Stimulated activated CD8-positive, alpha-beta memory T cell treated with anti-CD3 and anti-CD28 coated beads, Interleukin-2, amount 100 ng/mL, for 1 hour (primary cell): ENCODE measurements at places on chromosomes 12 and 14.

GRCh38 chr14:63504648-63505047 lies 38.5 kb downstream of the PPP2R5E start:
- no peak for DNase-seq

DNA sequence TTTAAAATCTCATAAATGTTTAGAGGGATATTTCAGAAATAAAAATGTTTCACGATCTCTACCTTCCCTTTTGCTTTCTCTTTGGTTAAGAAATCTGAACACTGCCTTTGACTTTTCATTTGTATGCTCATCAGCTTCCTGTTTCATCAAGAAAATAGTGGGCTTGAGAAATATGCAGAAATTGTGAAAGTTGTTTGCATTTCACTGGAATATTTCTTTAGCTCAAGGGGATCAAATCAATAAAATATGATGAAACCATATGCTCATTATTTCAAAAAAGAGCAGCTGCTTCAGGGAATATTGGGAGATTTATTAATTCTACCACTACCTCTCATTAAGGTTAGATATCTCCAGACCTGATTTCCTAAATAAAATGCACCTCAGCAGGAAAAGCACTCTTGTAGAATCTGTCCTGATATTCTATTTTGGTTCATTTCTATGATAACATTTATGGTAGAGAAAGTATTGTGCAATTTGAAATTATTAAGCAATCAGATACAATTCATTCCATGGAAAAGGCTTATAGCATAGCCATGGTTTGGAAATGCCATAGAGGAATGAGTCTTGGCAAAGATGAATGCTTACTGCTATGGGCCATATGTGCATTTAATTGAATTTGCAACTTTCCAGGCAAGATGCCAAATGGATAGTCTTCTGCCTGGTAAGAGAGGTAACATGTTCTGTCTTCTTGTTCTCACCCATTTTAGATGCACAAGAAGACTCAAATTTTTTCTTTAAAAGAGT lies 212.6 kb upstream of the SLC16A7 start:
- DNase-seq = no peak

DNA sequence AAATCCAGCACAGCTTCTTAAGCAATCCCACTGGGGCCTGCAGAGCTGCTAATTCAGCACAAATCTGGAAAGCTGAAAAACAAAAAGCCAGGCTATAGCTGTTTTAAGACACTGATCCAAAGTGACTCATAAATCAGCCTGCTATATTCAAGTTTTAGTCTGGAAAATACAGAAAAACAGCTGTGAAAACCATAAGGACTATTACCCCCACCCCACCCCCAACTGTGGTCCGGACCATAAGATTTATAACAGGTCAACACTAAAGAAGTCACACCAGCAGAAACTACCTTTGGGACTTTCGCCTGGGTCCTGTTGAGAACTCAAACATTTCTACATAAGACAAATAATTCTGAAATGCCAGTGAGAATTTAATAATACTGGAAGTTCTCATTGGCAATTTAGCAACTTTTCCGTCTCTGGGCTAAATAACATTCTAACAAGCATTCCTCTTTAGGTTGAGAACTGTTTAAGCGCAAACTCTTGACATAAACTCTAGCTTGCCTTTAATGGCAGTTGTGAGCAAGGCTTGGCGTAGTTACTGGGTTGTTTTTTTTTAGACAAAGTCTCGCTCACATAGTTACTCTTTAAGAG lies 3.3 kb downstream of the LRIG3 start:
- no peak for DNase-seq

- DNase-seq = peak; percentile 9
Measured at GRCh38 chr14:80930836-80931389, 10.6 kb downstream of the CEP128 start.

DNA sequence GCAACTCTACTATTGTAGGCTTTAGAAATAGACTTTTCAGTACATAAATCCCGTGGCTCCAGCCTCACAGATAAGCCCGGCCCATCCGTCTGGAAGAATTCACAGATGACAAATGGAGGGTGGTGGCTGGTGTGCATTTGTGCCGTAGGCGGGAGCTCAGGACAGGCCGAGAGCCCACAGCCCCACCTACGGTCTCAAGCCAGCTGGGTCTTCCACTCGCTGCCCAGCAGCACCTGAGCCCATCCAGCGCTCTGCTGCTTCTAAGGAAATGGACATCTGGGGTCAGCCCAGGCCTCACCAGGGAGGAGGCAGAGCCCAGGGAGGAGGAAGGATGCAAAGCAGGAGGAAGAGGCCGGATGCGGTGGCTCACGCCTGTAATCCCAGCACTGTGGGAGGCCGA lies 72.8 kb downstream of the KIF26A start:
- no peak for DNase-seq

DNA sequence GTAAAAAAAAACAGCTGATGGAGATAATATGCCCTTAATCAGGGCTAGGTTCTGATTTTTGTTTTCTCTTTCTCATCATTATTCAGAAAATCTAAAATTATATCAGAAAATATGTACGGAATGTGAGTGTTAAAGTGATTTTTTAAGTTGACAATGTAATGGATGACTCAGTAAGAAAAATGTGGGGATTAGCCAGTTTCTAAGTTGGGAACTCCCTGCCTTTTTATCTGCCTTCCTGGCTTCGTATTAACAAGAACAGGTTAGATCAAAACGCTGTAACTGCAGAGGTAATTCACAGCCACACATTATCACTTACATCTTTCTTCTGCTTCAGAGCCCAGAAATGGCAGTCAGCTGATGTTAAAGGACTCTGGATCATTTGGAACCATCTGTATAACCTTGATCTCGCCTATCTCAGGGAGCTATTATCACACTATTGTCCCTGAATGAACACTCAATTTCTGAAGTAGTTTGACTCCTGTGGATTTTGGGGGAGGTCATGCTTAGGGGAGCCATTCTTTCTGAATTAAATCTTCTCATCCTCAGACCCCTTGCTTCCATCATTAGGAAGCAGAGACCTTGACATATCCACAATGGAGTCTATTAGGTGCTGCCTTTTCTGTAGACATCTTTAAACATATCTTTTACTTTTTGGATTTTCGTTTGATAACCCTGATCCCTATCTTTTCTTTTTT lies 135.7 kb upstream of the SLC16A7 start:
- no peak for DNase-seq

DNA sequence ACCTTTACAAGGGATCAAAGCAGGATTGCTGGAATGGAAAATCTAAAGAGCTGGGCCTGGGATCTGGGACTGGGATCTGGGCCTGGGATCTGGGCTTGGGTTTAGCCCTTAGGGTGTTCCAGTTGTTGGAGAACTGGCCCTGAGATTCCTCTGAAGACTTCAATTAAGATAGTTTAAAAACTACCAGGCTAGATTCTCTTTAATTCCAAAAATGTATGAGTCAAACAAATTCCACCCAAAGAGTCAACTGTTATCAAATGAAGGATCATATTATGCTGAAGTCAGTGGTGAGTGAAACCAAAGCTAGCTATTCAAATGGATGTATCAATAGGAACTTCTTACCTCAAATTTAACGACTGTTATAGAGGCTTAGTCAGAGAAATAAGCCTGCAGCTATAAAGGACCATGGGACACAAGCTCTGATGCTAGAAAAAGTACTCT lies 40.5 kb downstream of the LIMA1 start:
- DNase-seq = no peak

DNA sequence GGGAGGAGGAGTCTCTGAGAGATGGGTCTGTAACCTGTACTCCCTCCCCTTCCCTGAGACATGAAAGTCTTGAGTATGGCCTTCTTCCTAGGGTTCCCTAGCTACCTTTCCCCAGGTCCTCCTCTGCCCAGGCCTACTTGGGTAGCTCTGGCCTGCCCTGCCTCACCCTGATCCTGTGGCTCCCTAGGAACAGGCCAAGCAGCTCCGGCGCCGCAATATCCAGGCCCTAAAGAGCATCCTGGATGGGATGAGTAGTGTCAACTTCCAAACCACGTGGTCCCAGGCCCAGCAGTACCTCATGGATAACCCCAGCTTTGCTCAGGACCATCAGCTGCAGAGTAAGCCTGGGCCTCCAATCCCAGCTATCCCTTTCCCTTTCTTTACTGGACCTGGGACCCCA lies 12.3 kb downstream of the PRPF40B start:
- DNase-seq = no peak

DNA sequence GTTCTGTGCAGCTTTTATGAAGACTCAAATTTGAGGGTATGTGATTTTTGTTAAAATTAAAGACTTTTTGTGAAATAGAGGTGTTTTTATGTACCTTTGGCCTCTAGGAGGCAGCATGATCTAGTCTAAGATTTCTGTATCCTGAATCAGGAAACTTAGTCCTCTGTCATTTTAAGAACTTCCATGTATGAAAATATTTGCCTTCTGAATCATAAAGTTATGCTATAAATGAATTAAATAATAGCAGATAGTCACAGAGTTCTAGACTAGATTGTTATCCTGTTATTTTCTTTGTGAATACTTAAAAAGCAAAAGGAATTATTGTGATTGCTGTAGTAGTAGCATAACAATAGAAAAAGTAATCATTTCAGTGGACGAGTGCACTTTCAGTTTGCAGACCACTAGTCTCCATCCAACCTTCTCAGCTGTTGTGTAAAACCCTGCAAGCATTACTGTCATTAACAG lies 56.3 kb downstream of the FGD4 start:
- no peak for DNase-seq

DNA sequence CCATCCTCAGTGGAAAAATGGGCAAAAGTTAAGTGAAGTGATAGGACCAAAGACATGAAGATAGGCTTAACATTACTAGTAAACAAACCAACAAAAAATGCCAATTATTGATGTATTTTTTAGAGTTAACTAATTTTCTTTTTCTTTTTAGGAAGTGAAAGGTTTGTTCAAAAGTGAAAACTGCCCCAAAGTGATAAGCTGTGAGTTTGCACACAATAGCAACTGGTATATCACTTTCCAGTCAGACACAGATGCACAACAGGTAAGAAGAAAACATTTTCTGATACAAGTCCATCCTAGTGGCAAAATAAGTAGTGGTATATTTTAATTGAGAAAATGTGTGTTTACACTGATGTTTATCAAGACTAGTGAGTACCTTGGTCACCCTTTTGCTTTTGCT lies 39.6 kb downstream of the LARP4 start:
- no peak for DNase-seq

DNA sequence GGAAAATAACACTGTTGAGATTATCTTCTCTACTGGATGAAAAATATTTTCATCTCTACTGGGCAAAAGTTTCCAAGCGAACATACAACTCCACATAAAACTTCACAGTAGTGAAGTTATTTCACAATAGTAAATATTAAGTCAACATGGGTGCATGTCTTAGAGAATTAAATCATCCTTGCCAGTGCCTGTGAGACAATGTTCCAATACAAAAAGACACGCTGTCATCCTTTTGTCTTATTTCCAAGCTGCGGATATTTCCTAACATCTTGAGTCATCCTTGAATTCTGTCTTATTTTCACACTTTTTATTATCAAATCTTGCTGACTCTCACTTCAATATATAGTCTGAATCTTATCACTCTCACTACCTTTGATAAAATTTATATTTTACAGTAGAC lies 142.9 kb upstream of the KITLG start:
- DNase-seq = no peak

DNA sequence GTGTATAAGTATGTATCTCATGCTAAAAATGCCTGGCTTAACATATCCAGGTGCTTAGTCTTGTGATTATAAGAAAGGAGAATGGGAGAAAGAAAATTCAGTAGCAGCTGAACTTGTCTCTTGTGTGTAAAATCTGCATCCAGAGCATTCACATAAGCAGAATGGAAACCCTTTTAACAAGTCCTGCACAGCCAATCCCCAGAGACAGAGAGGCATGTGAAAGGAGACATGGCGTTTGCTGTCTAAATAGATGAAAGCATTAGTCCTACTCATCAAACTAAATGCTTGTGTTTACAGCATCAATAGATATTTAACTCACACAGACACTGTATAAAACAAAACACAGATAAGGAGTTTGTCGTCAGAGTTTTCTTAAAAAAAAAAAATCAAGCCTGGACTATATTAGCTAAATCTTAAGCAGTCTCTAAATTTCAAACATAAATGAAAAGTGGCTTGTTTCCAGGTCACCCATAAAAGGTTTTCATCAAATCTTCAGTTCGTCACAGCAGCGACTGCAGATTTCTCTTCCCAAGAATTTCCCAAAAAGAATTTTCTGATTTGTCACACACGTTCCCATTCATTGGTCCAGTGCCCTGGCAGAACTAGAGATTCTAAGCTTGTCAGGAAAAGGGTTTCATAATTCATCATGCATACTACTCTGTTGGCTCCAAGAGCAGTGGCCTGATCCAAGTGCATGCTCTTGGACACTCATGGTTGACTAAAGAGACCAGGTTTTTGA lies 249.2 kb downstream of the BTG1 start:
- no peak for DNase-seq

GRCh38 chr12:40911676-40912075 lies 219.4 kb downstream of the CNTN1 start:
- DNase-seq = no peak

DNA sequence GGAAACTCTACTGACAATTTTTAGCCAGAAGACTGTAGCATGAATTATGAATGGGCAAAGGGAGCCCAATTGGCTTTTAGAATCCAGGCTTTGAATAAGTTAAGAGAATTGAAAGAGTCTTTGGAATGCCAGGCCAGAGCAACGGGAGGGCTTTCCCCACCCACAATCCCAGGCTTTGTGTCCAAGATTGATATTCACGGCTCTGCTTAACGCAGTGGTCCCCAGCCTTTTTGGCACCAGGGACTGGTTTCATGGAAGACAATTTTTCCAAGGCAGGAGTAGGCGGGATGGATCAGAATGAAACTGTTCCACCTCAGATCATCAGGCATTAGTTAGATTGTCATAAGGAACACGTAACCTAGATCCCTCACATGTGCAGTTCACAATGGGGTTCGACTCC lies 79.6 kb downstream of the EPS8 start:
- no peak for DNase-seq

DNA sequence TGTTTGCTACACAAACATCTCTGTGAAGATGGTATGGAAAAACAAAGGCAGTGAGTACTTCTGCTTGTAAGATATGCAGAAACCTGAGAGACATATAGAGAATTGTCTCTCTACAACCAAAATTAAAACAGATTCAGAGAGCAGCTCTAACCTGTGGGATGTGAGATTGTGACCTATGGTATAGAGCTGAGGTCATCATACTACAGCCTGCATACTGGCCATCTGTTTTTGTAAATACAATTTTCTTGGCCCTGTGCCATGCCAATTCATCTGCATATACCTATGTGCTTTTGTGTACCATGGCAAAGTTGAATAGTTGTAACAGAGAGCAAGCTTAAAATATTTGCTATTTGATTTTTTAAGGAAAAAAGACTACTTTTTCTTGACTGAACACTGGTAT lies 99.6 kb downstream of the LMO3 start:
- DNase-seq = no peak

- DNase-seq = peak; percentile 73
Measured at GRCh38 chr12:8045952-8046944, 13.7 kb downstream of the FOXJ2 start.

- DNase-seq = no peak
Measured at GRCh38 chr12:104958805-104959334, 780 bp upstream of the SLC41A2 start.

- DNase-seq = no peak
Measured at GRCh38 chr12:46910830-46911229, 85.0 kb upstream of the SLC38A4 start.

GRCh38 chr12:38484821-38485449 lies 168.4 kb downstream of the ALG10B start:
- DNase-seq = no peak
